ENCODE measurements at places on chromosomes 3 and 15.

DNA sequence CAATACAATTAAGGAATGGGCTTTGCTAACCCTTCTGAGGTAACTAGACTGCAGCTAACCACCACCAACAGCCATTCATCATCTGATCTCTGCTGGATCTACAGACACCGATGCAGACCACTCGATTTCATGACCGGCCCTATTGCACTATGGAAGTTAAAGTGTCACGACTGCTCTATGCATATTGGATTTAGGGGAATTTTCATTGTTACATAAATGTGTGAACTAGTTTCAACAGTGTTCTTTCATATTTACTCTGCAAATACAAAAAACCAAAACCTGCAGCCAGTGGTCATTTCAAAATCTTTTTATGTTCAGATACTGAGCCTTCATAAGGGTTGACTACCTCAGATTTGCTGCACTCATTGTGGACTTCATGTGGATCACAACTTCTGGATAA lies 14.5 kb downstream of the CDV3 start:
- DNase-seq: no peak

- no peak for DNase-seq
These were observed 8.4 kb downstream of the ARHGEF26 start for GRCh38 chr3:154129625-154130024.

GRCh38 chr3:80055306-80055705 lies 287.5 kb upstream of the ROBO1 start:
- no peak for DNase-seq

DNA sequence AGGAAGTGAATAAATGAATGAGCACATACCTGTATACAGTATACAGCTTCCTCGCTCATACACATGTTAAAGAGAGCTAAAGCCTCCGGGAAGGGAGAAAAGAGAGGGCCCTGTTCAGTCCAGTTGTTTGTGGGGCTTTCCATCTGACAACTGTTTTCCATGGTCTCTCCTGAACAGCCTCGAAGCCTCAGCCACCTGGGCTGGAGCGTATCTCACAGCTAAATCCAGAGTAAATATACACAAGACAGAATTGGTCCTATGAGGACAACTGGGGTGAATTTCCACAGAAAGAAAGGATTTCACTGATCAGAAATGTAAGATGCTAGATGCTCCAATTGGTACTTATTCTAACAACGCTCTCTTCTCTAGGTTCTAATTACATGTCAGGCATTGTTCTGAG lies 103.5 kb downstream of the LIPC start:
- DNase-seq: no peak

GRCh38 chr15:67118808-67119207 lies 53.4 kb downstream of the SMAD3 start:
- no peak for DNase-seq

GRCh38 chr3:100044369-100044768 lies 69.9 kb downstream of the FILIP1L start:
- no peak for DNase-seq

GRCh38 chr3:13461169-13462124 lies 18.7 kb upstream of the HDAC11 start:
- peak; percentile 75 for DNase-seq

GRCh38 chr3:161560008-161560637 lies 63.5 kb downstream of the OTOL1 start:
- DNase-seq: no peak

GRCh38 chr3:50574444-50574831 lies 5.1 kb downstream of the HEMK1 start:
- DNase-seq: peak; percentile 52

- DNase-seq: no peak
These were observed 163.9 kb upstream of the WNT5A start for GRCh38 chr3:55651011-55651410.

GRCh38 chr3:77932926-77933325 lies 893.0 kb downstream of the ROBO2 start:
- no peak for DNase-seq

All from activated T-cell treated with anti-CD3 and anti-CD28 coated beads for 48 hours (primary cell).